Activated CD4-positive, alpha-beta T cell treated with anti-CD3 and anti-CD28 coated beads, Interleukin-2, amount 10 ng/mL, durations not matched to agents 24 days and 14 days (primary cell): ENCODE measurements at places on chromosomes 11 and 22. TPM values are rescaled to one million over a fixed set of nuclear protein-coding genes. Genes with fewer than 3 reads are reported as not detected.
A peak's percentile ranks its signal among the peaks of the same experiment; 100 is the strongest.

OR51B5 gene
- not detected in 2 replicates for total RNA-seq

RAB3IL1 gene
- total RNA-seq: 0.12 and 0.26 TPM in 2 replicates

KRTAP5-2 gene
- total RNA-seq: not detected in 2 replicates

AQP11 gene
- total RNA-seq: 0.38 and 0.65 TPM in 2 replicates

KDM4D gene
- total RNA-seq: 1.2 TPM in 2 replicates

DNA sequence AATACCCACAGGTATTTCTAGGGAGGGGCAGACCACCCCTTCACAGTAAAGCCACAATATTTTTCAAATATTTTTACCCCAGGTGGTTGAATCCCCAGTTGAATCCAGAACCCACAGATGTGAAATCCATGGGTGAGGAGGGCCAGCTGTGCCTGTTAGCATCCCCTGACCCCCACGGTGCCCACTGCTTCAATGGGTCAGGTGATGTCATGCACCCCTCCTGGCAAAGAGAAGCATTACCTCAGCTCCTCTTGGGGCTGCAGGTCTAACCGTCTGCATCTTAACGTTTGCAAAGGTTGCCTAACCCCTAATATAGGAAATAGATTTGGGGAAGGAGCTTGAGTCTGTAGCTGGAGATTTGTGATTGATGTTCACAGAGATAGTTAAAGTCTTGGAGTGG is 24.7 kb upstream of the IL17RA start:
- no peak for DNase-seq

DNA sequence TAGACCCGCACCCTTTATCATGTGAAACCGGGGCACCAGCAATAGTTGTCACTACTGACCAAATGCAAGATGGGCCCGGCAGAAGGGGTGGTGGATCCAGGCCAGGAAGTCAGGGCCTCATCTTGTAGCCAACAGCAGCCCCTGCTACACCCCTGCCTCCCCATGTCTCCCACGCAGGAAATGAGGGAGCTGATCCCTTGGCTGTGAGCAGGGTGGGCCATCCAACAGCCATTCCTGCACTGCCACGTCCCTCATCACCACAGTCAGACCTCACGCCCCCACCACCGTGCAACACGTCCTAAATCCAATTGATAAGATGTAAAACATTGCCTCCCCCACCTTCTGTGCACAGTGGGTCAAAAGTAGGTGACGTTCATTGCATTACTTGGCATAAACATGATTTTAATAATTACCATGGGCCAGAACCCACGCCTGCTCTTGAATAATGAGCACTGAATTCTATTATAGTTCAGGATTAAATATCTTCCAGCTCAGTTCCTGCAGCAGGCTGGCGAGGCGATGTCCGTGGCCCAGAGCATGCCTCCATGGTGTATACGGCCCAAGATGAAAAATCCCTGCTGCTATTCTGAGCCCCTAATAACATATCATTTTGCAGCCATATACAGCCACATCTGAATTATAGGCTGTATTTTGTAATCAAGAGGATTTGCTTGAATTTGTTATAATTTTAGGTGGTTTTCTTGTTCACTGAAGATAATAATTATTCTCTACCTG is 1373.8 kb downstream of the BRD1 start:
- no peak for DNase-seq

GRCh38 chr11:123265951-123266350 is 70.9 kb upstream of the CLMP start:
- no peak for DNase-seq

DNA sequence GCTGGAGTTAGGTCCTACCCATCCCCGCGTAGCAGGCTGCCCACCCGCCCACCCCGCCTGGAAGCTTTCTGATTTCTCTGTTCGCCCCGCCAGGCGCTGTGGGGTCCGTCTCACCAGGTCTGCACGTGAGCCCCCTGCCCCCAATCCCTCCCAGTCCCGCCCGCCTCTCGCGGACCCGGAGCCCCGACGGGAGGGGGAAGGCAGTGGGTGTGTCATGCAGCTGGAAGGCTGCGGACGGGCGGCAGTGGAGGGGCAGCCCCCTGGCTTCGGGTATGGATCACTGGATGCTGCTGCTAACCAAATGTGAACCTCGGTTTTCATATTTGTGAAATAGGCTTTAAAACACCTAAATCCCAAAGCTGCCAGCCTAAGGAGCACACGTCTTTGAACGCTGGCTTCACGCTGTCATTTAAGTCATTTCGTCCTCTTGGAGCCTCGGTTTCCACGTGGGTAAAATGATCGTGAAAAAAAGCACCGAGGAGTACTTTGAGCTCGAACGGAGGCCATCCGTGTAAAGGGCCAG is 568 bp upstream of the BIK start:
- no peak for DNase-seq

DNA sequence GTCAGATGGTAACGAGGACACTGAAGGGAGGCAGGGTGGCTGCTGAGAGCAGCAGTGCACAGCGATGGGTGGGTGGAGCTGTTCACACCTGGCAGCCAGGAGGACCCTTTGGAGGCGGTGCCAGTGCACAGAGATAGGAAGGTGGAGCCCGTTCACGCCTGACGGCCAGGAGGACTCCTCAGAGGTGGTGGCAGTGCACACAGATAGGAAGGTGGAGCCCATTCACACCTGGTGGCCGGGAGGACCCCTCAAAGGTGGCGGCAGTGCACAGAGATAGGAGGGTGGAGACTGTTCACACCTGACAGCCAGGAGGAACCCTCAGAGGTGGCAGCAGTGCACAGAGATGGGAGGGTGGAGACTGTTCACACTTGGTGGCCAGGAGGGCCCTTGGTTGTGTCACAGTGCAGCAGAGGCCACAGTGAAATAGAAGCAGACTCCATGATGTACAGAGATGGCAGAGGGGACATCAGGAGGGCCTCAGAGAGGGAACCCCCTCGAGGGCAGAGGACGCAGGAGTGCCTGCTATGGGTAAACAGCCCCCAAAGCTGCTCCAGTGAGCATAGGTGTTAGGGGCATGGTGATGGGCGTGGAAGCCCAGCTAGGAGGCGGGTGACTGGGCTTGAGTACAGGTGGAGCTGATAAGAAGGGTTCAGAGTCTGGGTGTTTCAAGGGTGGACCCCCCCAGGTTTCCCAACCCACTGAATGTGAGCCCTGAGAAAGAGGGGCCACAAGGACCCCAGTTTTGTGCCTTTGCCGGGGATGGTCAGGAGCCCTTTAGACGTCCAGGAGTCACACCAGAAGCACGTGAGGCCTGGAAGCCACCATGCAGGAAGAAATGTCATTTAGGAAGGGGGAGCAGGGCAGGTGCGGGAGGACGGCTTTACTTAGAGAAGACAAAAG is 566.7 kb downstream of the BRD1 start:
- DNase-seq: no peak

DNA sequence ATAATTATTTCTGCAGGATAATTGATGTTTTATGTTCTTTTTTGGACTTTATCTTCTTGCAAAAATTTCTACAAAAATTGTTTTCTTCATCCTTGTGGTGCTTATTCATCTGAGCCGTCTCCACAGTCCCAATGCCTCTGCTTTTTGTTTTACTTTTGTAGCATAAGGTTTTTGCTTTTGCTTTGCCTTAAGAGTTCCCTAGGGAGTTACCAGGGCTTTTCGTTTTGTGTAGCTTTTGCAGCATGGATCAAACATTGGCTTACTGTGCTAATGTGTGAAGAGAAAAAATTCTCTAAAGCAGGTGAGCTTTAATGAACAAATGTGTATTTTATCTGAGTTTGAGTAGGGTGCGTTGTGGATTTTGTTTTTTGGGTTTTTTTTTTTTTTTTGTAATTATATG is 11.8 kb downstream of the XBP1 start:
- no peak for DNase-seq

DNA sequence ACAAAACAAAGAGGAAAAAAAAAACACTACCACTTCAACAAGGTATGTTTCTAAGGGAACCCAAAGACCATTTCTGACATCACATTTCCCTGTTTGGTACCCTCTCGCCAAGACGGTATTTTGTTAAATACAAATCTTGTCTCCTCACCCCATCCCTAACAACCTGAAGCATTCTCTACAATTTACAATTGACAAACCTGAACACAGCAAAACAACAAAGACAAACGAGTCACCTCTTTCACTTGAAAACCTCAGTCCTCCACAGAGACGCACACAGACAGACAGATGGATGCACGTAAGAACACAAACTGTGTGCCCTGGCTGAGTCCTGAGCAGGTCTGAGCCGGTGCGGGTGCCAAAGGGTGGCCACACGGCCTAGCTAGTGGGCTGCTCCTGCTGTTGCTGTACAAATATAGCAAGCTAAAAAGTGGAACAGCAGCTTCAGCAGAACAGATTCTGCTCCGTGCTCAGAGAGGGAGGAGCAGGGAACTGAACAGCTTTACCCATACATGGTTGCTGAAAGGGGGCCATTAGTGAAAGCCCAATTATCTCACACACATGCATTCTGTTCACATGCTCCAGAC is 28.5 kb downstream of the CELF1 start:
- peak; percentile 78 for DNase-seq

GRCh38 chr11:60282286-60282685 is 1.8 kb downstream of the MS4A4A start:
- no peak for DNase-seq

GRCh38 chr11:122098261-122098980 is 17.6 kb downstream of the BLID start:
- no peak for DNase-seq

GRCh38 chr11:47847892-47848699 is at the start of gene NUP160:
NUP160 (minus strand) TSS chr11:47848350; CDS start chr11:47848318, 32 bp downstream.
- peak; percentile 98 for DNase-seq

GRCh38 chr11:34792814-34793258 is 123.3 kb downstream of the APIP start:
- DNase-seq: no peak

DNA sequence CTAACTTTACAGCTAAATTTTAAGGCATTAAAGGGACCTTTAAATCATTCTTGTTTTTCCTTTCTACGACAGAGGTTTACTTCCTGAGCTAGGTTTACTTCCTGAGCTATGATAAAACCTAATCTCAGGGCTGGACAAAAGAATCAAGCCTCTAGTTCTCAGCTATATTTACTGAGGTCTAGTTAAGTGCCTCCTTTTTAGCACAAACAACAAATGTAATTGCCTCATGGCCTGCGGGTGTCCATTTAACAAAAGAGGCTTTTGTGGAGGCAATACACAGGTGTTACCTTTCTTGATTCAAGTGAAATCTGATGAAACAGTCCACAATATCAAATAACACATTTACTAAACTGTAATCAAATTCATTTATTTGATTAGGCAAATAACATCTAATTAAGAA is 67.3 kb downstream of the IMMP1L start:
- DNase-seq: no peak

- no peak for DNase-seq
Measured at GRCh38 chr11:105740164-105740903, 130.5 kb downstream of the GRIA4 start.

GRCh38 chr11:121337740-121338272 is 45.2 kb downstream of the SC5D start:
- DNase-seq: no peak

DNA sequence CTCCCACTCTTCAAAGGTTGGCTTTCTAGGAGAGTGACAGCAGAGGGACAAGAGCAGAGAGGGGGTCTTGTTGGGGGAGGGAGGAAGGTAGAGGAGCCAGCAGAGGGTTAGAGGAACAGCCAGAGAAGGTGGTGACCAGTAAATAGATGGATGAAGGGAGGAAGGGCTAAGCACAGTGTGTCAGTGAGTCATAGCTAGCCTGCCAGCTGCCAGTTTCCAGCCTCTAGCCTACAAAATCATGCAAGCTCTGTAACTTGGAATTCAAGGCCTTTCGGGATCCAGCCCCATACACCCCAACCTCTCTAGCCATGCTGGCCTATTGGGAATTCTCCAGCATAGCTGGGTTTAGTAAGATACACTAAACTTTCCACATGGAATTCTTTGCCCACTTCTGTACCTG is 147.4 kb upstream of the TEAD1 start:
- DNase-seq: no peak

DNA sequence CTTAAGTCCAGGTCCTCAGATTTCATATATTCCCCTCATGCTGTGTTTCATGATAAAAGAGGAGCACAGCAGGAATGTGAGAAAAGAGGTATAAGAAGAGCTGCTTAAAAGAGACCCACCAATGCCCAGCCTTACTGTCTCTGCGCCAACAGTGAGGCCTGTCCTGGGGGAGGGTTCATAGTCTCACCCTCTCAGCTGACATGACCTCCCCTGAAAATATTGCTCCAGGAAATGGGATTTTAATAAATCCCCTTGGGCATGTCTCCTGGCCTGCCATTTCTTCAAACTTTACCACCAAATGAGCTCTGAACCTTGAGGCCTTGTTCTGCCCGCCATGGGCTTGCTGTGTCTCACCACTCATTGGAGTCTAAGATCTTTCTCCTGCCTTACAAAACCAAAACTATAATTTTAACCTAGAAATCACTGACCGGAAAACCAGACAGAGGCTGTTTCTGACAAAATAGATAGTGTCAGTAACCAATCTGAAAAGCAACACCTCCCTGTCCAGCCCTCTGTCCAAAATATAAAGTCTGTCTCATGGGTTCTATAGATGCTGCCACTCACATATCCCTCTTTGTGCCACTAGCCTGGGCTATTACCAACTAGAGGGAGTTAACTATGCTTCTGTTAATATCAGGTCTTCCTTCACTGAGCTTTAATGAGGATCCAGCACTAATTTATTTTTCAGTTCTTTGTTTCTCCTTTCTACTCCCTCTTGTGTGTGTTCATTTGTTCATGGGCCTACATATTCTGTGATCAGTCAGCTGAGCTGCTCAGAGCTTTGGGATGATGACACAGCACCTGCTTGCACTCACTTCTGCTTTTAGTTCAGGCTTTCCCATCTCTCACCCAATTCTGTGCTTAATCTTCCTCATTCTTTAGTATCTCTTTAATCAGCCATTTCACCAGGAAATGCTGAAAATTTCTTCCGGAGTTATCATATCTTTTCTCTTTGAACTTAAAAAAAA is at the start of gene OR2AG2:
OR2AG2 (minus strand) TSS at position 51 of the 968 bp plus-strand sequence. CDS start 3,019 bp downstream, outside the sequence.
- no peak for DNase-seq

GRCh38 chr11:4713241-4713640 is 8.7 kb downstream of the MMP26 start:
- no peak for DNase-seq

DNA sequence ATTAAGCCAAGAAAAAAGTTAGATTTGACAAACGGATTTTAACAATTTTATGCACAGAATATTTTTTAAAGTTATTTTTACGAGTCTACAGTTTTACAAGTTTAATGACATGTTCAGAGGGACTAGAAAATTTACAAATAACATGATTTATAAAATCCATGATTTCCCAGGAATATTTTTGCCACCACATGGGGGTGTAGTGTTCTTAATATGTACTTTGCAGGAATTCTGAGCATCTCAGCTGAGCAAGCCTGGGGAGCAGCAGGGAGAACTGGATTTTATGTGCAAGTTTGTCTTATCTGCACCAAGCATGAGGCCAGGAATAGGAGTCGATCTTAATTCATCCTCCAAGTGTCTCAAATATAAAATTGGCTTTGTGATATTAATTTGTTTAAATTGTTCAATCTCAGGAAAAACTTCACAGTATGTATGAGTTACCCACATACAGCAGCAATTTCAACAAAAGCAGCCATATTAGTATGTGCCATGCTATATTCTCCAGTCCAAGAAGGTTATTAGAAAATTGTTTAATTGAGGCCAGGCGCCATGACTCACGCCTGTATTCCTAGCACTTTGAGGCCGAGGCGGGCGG is 826.3 kb downstream of the DLG2 start:
- DNase-seq: no peak

DNA sequence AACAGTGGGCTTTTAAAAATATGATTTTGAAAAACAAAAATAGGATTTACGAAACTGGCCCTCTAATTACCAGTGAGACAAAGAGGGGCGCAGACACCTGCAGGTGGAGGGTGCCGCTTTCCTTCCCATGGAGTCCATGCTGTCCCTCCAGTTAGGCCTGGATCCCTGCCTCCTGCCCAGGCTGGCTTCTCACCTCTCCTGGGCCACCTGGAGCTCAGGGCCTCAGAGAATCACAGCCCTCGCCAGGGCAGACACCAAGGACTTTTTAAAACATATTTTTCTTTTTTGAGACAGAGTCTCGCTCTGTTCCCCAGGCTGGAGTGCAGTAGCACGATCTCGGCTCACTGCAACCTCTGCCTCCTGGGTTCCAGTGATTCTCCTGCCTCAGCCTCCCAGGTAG is 1437.2 kb downstream of the TBC1D22A start:
- DNase-seq: no peak
